ENCODE measurements at places on chromosomes 12 and 14.
A peak's percentile ranks its signal among the peaks of the same experiment; 100 is the strongest.

- no peak for DNase-seq
These were observed 3.2 kb downstream of the PLBD1 start for GRCh38 chr12:14564336-14564959.

DNA sequence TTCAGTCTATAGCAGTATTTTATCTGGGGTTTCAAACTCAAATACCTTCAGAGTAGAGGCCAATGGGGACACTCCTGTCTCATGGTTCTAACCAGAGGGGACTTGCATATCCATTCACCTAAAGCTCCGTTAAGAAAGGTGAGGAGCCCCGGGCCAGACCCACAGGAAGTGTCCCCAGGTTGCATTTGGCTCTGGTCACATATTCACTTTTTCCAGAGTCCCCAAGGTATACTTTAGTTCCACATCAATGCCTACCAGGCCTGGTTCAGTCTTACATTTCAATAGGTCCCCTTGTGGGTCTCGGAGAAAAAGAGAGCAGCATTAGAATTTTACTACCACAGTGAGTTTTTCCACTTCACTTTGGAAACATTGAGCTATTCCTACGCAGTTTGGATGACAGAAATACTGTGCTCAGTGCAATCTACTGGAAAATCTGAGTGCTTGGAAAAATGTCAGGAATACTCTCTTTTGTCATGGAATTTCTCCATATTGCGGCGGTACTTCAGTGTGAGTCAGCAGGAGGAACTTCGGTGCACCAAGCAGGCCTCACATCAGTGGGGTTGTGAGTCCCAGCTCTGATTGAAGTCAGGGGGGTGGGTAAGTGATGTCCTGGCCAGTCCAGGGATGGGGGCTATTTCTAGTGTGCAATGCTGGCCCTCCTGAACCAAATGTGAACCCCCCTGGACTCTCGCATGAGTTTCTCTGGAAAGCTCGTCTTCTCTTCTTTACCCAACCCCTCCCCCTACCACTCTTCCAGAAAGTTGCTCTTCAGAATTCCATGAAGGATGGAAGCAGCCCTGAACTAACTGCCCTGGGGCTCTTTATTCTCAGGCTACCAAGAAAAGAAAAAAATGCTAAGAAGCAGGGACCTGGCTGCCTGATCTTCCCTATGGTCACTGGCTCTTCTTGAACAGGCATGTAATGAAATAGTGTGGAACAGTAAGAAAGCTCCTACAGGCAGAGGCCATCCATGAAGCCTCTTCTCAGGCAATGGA, 184.7 kb downstream of the PRKCH start:
- no peak for DNase-seq

DNA sequence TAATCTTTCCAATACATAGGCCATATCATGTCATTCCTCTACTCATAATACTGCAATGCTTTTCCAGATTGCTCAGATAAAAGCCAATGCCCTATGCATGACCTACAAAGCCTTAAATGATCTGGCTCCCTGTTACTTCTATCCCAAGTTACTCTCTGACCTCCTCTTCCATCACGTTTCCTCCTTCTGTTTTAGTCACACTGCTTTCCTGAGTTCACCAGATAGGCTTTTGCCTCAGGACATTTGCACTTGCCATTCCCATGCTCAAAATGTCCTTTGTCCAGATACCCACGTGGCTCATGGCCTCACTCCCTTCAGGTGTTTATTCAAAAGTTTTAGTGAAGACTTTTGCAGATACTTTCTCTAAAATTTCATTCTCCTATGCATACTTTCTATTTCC, 138.7 kb upstream of the PRICKLE1 start:
- DNase-seq: no peak

GRCh38 chr12:52971679-52972329, 22.9 kb downstream of the KRT18 start:
- no peak for DNase-seq

DNA sequence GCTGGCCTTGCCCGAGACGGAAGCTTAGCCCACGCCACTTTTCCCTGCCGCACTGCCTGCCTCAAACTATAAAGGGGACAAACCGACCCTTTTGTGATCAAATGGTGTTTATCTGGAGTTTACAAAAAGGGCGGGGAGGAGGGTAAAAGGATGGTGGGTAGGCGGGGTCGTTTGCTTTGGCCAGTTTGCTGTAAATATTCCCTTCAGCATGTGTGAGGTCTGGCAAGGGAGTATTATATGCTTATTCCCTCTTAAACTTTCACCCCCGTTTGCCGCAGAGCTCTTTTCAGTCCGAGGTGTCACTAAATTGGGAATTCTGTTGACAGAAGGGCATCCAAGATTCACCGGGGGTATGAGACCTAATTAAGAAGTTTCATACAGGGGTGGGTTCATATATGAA, 3.8 kb upstream of the TBX3 start:
- no peak for DNase-seq

- no peak for DNase-seq
These were observed 76.3 kb downstream of the MYRFL start for GRCh38 chr12:69901221-69901905.

DNA sequence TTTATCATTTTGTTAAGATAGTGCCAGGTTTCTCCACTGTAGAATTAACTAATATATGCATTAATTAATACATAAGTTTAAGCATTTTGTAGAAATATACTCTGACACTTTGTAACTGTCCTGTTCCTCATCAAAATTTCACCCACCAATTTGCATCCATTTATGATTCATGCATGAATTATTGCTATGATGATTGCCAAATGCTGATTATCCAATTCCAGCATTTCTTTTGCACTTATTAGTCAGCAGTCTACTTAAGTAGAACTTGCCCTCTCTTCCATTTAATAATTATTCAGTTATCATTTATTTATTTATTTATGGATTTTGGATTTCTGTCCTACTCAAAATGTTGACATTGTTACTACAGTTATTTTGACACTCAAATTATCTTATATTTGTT, 72.2 kb downstream of the SLC6A15 start:
- no peak for DNase-seq

GRCh38 chr12:271161-271560, 8.5 kb upstream of the SLC6A13 start:
- DNase-seq: no peak

GRCh38 chr12:1532375-1533165, 61.8 kb downstream of the FBXL14 start:
- no peak for DNase-seq

DNA sequence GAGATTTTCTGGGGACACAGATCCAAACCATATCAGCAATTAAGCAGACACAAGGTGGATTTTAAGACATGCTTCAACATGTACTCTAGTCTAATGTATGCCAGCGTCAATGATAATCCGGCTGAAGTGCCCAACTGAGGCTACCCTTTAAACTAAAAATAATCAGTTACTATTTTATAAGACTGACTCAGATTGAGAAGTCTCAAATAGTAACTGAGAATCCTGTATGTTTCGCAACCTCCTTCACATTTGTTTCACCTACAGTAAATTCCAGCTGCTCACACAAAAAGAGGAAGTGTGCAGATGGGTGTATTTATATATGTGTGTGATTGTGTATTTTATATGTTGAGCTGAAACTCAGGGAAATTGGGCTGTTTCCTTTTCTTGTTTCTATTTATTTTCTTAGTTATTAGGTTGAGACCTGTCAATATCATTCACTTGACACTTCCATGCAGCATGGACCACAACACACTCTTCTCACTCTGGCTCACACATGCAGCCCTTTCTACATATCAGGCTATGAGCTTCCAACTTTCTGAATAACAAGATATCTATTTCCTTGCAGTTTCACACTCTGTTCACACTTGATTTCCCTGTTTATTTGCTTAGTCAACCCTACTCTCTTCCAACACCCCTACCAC, 1224.9 kb upstream of the TMEM132C start:
- DNase-seq: no peak

DNA sequence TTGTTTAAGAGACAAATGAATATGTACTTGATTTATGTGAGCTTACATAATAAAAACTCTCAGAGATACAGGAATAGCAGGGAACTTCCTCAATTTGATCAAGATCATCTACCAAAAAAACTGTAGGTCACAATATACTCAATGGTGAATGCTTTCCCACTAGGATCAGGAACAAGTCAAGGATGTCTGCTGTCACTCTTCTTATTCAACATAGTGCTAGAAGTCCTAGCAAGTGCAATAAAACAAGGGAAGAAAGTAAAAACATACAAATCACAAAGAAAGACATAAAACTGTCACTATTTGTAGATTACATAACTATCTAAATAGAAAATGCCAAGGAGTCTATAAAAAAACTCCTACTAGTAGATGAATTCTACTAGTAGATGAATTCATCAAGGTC, 41.9 kb upstream of the PAWR start:
- no peak for DNase-seq

- DNase-seq: no peak
These were observed 15.9 kb downstream of the DENND5B start for GRCh38 chr12:31574803-31575575.

DNA sequence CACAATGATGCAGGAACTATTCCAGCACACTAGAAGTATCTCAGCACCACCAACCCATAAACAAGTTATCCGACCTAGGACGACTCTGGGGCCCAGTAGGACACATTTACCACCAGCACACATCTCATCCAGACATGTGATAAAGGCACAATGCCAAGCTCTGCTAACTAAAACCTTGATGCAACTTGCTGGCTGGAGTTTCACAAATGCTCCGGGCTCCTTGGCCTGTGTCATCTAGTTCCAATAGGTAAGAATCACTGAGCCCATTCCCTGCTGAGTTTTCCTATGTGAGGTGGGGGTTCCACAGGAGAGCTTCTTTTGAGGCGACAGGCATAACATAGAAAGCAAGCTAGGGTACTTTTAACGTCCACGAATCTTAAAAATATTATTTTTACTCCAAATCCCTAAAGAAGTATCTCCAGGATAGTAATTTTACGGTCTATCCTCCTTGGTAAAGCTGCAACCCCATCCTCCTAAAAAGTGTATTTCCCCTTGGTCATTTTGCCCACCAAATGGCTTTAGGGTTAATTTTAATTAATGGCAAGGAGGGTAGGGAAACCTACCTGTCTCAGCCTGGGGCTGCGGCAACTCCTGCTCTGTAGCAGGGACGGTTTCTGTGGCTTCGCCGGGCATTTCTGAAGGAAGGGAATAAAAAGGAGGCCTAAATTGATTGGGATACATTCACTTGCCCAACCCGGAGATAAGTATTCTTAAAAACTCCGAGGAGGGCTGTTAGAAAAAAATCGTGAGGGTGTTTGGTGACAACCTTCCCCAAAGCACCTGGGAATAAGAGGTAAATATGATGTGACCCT, 1.0 kb downstream of the NACA start:
- peak; percentile 22 for DNase-seq

GRCh38 chr12:93818488-93819049, 141.4 kb downstream of the CRADD start:
- no peak for DNase-seq

DNA sequence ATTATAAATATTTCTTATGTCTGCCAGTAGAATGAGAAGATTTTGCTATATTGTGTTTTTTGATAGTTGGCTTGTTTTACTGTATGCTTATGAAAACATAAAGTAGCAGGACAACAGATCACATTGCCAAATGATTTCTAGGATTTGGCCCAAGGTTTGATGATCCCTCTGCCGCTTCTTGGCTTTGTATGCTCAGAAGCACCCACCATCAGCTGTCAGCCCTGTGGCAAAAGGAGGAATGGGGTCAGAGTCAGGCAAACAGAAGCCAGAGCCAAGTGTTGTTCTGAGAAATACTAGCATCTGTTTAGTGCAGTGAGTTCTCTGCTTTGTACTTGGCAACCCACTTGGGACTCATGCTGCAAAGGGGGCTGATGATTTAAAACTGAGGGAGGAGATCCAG, 152.2 kb downstream of the PDE3A start:
- no peak for DNase-seq

GRCh38 chr12:72574138-72574537, 302.0 kb downstream of the TRHDE start:
- no peak for DNase-seq

DNA sequence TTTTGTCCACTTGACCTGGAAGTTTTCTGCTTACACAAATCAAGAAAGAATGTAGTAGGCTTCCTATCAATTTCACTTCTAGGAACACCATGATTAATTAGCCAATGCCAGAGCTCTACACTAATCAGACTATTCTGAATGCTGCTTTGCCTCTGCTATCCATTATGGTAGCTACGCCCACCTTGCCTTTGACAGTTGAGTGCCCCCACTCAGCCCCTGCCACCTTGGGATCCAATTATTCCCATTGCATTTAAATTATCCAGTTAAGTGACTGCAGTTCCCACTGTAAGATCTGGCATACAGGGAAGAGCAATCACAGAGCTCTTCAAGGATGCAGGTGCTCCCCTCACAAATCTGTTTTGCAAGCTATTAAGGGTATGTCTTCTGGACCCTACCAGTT, 47.5 kb downstream of the FIGNL2 start:
- no peak for DNase-seq

GRCh38 chr12:59005193-59005955, 85.1 kb upstream of the LRIG3 start:
- DNase-seq: no peak

DNA sequence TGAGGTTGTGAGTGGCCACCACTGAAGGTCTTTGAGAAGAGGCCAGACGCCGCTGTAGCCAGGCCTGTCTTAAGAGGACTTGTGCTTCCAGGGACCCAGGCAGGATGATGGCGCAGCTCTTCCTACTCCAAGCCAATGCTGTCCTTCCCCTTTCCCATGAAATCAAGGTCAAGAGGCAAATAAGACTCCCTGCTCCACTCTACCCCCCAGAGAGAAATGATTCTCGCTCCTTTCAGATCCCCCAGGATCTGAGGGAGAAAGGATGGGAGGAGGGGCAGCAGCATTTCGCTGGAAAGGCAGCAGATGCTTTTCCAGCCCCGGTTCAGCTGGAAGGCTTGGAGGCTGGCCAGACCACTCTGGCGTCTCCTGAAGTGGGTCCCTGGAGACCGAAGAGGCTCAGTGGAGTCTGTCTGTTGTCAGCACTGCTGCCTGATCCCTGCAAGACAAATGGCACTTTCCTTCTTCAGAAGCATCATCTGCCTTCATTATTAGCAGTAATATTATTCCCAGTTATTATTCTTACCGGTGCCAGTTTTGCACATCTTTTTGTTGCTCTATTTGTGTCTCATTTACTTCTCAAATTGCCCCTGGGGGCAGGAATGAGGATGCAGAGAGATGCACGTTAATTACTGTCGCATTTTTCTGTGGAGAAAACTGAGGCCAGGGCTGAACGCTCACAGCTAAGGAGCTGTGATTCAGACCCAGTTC, 51.4 kb downstream of the C14orf132 start:
- no peak for DNase-seq

GRCh38 chr12:53236443-53237111, 4.6 kb upstream of the RARG start:
- DNase-seq: peak; percentile 44

DNA sequence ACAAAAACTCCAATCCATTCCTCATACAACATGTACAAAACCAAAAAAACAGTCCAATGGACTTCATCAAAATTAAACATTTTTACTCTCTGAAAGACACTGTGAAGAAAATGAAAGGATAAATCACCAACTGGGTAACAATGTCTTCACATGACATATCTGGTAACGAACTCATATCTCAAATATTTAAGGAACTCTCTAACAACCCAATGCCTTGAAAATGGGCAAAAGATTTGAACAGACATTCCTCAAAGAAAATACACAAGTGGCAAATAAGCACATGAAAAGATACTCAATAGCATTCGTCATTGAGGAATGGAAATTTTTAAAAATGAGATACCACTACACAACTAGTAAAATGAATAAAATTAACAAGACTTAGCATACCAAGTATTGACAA, 198.7 kb upstream of the RASSF8 start:
- no peak for DNase-seq

GRCh38 chr12:56267443-56268071, 815 bp downstream of the COQ10A start:
- no peak for DNase-seq
